M059J (cell line): ENCODE measurements at places on chromosomes 4 and X. TPM values are rescaled to one million over a fixed set of nuclear protein-coding genes. Genes with fewer than 3 reads are reported as not detected.

DNA sequence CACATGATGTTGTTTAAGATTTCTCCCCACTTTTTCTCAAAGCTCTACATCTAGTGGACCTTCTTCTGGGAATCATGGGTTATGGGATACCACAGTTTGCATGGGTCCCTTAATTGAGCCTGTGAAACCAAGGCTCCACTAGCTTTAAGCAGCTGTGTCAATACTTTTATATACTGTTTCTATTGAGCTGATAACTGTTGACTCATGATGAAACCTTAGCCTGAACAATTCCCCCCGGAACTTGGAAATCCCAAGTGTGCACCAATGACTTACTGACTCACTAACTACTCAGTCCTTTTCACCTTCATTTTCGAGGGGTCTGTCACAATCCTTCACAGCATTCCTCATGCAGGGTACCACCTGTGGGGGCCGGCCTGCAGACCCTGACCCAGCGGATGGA, 12.7 kb upstream of the SPIN4 start:
- no peak for DNase-seq

DNA sequence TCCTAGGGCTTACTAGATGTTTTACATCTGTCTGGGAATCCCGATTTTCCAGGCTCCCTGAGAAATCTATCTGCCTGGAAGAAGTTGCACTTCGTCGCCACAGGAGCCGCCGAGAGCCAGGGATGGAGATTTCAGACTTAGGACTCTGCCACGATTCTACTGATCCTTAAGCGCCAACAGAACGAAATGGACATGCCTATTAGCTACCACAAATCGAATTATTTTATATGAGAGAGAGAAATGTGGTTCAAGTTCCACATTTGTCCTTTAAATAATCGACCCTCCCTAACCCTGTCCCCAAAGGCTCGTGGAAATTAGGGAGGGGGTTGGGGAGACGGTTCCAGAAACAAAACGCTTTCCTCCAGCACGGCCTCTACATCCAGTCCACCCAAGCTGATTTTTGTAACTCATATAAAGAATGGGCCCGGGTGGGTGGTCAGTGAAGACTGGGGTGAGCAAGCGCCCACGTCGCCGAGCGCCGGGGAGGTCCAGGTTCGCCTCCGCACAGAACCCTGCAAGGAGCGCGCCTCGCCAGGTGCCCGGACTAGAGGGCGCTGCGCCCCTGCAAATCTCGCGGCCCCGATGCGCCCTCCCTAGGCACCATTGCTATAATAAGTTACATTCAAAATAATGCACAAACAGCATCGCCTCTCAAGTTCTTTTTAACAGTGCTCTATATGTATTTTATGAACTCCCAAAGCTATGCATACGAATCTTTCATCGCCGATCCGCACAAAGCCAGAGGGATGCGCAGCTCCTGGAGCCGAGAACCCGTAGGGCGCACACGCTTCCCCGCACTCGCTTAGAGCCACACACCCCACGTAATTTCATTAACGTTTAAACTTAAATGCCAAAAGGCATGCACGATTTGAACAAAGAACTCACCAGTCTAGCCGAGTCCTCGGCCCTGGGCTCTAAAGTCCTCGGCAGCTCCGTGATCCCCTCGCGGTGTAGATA, 2.1 kb upstream of the FAT1 start:
- DNase-seq = peak; percentile 73

DNA sequence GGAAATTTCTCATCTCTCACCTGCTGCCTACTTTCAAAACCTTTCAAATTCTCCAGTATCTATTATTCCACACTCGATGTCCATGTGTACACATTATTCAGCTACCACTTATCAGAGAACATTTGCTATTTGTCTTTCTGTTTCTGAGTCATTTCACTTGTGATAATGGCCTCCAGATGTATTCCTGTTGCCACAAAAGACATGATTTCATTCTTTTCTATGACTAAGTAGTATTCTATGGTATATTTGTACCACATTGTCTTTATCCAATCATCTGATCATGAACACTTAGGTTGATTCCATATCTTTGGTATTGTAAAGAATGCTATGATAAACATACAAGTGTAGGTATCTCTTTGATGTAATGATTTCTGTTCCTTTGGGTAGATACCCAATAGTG, 310.1 kb upstream of the SPOCK3 start:
- DNase-seq = no peak

DNA sequence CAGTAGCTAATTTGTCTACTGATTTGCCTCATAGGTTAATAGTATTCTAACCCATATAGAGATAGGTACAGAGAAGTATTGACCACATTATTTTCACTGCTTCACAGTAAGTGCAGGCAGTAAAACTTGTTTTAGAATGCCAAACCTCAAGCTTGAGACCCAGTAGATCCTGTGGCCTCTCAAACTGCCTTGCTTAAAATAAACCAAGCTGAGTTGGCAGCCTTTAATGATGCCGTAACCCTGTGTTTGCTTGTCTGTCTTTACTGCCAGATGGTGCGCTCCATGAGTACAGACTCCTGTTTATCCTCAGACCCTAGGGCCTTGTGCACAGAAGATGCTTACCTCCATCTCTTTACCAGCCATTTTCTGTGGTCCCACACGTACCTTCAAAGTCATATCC, 50.8 kb downstream of the ANXA3 start:
- DNase-seq = no peak

- peak; percentile 47 for DNase-seq
Measured at GRCh38 chr4:156779042-156779441, 192.6 kb downstream of the PDGFC start.

The CCNQ gene
- total RNA-seq = 45.8 and 52.7 TPM in 2 replicates
